D341Med (cell line): ENCODE measurements at places on chromosomes 11 and 22.

- no peak for DNase-seq
Measured at GRCh38 chr11:70175236-70175698, 27.8 kb upstream of the FADD start.

DNA sequence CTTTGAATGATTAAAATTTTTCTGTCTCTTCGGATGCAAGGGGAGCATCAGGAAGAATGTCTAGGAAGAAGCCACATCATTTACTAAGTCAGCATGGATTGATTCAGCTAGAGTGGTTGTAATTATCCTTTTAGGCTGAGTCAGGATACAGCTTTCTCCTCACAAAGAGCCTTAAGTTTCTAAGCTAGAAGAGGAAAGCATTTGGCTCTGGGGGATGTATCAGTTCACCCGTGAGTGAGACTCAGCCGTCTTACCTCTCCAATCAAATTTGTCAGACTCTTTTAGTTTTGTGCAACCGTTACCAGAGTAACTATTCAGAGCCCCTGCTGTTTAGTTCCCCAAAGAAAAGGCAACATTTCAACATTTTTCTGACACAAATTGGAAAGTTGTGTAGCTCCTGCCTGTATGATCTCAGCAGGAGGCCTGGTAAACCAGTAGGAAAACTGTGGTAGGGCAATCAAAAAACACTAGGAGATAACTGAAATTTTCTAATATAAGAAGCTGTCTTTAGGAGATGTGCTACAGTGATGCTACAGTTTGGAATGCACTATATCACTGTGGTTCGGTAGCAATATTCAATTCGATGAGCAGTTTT, 432.4 kb upstream of the LUZP2 start:
- no peak for DNase-seq

DNA sequence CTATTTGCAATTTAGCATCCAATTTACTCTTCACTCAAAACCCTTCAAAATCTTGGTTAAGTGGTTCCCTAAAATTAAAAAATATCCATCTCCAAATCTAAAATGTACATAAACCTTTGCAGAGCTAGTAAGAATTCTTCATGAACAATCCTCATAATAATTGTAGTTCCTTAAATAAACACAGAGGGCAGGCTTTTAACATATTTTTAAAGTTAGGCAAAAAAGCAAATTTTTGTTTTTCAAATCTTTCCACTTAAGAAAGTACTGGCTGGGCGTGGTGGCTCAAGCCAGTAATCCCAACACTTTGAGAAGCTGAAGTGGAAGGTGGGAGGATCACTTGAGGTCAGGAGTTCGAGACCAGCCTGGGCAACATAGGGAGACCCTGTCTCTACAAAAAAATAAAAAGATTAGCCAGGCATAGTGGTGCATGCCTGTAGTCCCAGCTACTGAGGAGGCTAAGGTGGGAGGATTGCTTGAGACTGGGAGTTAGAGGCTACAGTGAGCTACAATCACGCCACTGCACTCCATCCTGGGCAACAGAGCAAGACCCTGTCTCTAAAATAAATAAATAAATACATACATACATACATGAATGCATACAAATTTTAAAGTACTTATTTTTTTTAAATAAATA, 25.1 kb upstream of the PLAAT3 start:
- DNase-seq = no peak

DNA sequence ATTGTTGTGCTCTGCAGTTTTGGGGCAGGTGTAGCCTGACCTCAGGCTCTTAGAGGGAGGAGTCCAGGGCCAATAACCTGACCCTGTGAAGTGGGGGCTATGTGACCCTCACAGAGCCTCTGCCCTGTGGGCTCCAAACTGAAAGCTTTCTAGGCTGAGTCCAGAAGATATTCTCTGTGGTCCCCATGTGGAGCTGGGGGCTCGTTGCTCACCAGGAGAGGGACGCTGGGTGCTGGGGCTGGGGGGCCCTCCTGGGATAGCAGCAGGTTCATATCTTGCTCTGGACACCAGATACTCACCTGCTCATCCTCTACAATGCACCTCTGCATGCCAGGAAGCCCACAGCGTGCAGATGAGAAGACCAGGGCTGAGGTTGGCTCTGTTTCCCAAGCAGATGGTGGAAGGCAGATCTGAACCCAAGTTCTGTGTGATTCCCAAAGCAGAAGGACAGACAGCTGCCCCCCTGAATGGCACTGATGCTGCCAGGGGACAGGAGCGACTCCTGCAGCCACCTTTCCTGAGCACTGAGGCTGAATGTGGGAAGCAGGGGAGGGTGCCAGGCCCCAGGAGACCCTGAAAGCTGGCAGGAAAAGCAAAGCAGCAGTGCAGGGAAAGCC, 1022.0 kb downstream of the TBC1D22A start:
- DNase-seq = peak; percentile 4

GRCh38 chr11:72634016-72634415, 40.2 kb downstream of the PDE2A start:
- no peak for DNase-seq

- no peak for DNase-seq
Measured at GRCh38 chr11:86740628-86741483, 59.5 kb upstream of the PRSS23 start.

DNA sequence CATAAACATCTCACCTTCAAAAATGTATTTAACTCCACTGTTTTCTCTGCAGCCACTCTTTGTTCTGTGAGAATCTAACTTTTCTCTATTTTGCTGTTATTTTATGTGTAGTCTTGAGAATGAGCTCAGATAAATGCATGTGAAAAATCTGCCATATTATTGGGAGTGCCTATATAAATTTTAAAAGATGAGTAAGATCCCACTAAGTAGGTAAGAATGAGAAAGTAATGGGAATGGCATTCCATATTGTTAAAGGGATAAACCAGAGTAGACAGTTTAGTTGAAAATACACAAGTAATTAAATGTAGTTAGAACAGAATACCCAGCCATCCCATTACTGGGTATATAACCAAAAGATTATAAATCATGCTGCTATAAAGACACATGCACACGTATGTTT, 817.2 kb downstream of the FAM181B start:
- DNase-seq = no peak

- no peak for DNase-seq
Measured at GRCh38 chr11:88597387-88597786, 259.9 kb upstream of the CTSC start.

DNA sequence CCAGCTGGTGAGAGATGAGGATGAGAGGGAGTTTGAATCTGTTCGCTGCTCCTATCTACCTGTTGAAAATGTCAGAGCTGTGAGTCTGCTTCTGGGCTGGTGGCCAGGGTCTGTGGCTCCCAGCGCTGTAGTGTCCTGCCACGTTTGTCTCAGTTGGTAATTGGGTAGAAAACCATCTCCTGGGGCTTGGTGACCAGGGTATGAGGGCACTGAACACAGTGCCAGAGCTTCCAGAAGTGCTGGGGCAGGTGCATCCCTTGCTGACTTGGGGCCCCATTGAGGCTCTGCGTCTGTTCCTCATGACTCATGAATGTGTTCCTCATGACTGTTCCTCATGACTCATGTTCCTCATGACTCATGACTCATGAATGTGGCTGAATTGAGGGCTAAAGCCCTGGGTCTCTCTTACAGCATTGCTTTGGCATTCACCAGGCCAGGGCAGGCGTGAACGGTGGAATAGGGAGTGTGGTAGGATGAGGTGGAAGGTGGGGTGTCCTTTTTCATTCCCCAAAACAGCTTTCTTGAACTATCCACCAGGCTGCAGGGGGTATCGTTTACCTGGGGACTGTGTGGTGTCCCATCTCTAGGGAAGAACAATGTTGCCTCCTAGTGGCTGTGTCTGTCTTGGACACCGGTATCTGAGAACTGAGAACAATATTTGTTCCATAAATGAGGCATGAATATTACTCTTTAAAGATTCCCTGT, 139.5 kb downstream of the COMMD9 start:
- DNase-seq = peak; percentile 60

DNA sequence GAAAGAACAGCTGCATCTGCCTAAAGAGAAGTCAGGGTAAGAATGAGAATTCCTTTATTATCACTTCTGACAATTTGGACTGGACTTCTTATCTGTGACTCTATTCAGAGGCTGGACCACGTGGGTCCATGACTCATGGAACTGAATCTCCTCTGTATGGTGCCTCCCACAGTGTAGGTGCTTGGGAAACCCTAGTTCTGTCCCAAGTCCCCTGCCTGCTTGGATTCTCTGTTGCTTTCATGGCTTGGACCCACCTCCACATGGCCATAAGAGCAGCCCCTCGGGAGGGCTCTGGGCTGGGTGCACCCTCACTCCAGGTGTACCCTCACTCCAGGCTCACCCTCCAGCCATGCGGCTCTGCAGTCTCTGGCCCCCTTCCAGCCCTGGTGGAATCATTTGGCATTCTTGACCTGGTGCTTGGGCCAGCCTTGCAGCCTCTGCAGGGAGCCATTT, 153.4 kb downstream of the CACNA1I start:
- no peak for DNase-seq

GRCh38 chr11:76665921-76666351, 4.6 kb downstream of the LRRC32 start:
- no peak for DNase-seq

- no peak for DNase-seq
Measured at GRCh38 chr11:130839981-130840666, 76.2 kb downstream of the SNX19 start.

DNA sequence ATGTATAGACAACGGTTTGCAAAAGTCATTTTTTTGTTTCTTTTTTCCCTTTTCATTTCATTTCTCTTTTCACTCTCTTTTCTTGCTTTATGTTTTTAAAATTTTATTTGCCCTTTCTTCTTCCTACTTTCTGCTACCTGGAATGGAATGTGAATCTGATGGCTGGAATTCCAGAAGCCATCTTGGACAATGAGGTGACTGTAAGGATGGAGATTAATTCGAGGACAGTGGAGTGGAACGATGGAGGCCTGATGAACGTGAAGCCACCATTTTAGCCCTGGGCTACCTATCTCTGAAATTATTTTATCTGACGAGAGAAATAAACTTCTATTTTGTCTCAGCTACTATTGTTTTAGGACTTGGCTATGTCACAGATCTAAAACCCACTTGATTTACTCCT, 2.8 kb upstream of the POLA2 start:
- no peak for DNase-seq

GRCh38 chr22:18987765-18988164, 51.7 kb upstream of the PRODH start:
- peak; percentile 58 for DNase-seq

DNA sequence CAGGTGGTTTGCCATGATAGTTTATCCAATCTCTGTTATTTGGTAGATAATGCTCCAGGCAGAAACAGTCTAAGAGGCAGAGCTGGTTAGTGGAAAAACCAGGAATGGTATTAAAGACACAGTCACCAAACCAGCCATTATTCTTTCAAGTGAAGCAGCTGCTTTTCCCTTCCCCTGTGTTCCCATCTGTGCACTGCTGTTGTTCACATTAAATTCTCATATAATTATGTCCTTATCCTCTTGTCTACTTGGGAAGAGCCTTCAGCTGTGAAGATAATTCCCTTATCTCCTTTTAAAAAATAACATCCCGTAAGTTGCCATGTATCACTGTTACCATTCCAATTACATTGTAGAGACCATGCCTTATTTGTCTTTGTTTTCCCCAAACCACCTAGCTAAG, 5.2 kb upstream of the TBCEL start:
- peak; percentile 53 for DNase-seq

DNA sequence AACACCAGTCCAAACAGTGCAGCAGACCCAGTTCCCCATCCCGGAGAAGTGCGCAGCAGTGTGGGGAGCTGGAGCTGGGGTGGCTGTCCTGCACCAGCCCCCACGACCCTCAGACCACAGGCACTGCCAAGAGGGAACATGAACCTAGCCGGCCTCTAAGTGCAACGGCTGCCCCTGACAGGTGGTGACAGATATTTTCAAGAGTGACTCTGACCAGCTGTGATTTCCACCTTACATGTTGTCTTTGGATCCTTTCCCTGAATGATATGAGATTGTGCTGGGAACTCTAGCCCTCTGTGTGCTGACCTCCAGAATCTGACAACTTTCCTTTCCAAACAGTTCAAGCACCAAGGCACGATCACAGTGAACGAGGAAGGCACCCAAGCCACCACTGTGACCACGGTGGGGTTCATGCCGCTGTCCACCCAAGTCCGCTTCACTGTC, 12.6 kb downstream of the SERPIND1 start:
- DNase-seq = no peak

GRCh38 chr22:40050258-40050657, 55.5 kb downstream of the FAM83F start:
- DNase-seq = no peak

DNA sequence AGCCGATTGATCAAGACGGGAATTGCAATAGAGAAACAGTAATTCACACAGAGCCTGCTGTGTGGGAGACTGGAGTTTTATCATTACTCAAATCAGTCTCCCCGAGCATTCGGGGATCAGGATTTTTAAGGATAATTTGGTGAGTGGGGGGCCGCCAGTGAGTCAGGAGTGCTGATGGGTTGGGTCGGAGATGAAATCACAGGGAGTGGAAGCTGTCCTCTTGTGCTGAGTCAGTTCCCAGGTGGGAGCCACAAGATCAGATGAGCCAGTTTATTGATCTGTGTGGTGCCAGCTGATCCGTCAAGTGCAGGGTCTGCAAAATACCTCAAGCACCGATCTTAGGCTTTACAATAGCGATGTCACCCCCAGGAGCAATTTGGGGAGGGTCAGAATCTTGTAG, 15.5 kb downstream of the MTFP1 start:
- DNase-seq = no peak

DNA sequence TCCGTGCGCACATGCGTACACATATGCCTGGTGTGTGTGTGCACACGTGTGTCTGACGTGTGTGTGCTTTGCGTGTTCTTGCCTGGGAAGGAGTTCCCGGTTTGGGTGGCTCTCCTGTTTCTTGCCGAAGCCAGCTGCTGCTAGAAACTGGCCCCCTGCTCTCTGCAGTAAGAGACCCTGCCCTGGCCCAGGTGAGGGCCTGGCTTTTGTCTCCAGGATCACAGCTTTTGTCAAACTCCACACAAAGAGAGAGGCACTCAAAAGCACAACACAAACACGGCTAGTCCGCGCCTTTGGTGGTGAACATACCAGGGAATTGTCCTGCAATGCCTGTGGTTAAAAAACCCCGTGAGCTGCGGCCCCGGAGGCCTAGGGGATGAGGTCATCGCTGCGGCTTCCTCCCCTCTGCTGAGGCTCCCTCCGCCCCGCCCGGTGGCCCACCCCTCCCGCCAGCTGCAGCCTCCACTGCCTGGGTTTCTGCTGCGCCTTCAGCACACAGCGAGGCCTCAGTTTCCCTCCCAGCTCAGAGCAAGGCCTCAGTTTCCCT, 88.9 kb downstream of the KCNQ1 start:
- no peak for DNase-seq

DNA sequence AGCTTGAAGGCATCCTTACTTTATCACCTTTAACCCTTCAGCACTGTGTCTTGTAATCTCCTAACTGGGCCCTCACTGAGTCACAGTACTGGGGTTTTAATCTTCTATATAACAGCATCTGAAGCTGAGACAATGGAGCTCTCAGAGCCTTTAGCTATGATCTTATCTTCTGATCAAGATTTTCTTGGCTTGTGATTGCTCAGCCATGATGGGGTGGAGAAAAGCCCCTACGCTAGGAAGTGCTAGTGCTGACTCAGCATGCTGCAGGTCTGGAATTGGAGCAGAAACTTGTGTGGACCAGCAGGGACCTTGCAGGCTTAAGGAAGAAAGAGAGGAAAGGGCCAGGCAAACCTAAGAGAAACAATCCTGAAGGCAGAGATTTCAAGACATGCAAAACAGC, 71.7 kb upstream of the EED start:
- DNase-seq = no peak
